Esophagus muscularis mucosa (tissue), 4 donors: ENCODE measurements at places on chromosomes 12 and 14. TPM values are rescaled to one million over a fixed set of nuclear protein-coding genes. Genes with fewer than 3 reads are reported as not detected.
A peak's percentile ranks its signal among the peaks of the same experiment; 100 is the strongest.

DNA sequence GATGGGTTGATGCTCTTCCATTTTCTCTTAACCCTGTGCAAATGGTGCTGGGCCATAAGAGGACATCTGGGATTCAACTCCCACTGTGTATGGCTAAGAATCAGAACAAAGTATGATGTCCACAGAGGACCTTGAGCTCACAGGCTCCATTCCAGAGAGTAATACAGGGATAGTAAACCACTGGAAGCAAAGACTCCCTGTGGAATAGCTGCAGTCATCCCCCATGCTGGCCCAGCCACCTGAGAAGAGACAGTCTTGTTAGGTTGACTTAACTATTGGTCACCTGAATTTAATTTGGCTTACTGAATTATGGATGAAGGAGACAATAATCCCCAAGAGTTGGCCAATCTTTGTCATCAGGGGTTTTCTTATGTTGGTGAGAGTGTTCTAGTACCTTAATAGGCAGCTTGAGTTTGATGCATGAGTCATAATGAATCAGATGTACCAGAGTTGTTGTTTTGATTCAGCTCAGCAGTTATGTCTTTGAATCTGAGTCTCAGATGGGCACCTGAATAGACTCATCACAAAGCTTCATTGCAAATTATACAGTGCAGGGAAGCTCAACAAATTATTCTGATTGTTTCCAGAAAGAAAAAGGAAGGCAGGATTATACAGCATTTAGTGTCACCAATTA, 122.7 kb downstream of the SSPN start:
- no peaks in the 10 kb centered on the region for H3K36me3 ChIP-seq
- H3K4me3 ChIP-seq = no peak overlapping the region
- no peaks in the 10 kb centered on the region for H3K27me3 ChIP-seq
- DNase-seq = no peak
- peak overlapping the region; percentile 35 for H3K27ac ChIP-seq

DNA sequence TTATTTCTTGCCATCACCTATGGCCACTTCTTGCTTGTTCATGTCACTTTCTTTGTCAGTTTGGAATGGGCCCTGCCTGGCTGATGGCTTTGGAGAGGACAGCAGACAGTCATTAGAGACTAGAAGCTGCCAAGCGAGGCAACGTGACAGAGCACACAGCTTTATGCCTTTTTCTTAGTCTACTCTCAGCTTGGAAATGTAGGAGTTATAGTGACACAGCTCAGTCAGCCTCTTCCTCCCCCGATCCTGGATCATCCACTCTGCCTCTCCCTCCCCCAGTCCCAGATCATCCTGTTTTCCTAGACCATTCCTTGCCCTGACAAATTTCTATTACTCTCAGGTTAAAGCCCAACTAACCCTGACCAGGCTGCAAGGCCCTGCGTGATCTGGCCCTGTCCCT, 26.6 kb downstream of the ETV6 start:
- H3K4me3 ChIP-seq = no peak overlapping the region
- H3K27ac ChIP-seq = peak overlapping the region; percentile 71
- no peak for DNase-seq
- no peaks in the 10 kb centered on the region for H3K27me3 ChIP-seq

DNA sequence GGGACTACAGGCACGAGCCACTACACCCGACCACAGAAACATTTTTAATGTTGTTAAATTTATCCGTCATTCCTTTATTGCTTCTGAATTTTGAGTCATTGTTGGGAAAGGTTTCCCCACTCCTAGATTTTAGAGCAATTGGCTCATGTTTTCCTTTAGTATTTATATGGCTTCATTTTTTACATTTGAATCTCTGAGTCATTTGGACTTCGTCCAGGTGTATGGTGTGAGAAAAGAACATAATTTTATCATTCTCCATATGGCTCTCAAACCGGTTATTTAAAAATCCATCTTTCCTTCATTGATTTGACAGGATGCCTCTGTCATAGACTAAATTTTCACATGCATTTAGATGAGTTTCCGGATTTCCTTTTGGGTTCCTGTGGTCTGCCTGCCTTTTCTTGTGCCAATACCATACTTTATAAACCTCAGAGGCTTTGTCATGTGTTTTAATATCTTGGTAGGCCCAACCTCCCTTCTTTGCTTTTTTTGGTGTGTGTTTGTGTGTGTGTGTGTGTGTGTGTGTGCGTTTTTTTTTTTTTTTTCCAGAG, 30.9 kb downstream of the LRTM2 start:
- no peak overlapping the region for H3K4me3 ChIP-seq
- H3K36me3 ChIP-seq = no peaks in the 10 kb centered on the region
- no peak overlapping the region for H3K27ac ChIP-seq
- no peaks in the 10 kb centered on the region for H3K27me3 ChIP-seq

- no peaks in the 10 kb centered on the region for H3K36me3 ChIP-seq
- no peaks in the 10 kb centered on the region for H3K4me1 ChIP-seq
- no peak overlapping the region for H3K4me3 ChIP-seq
- H3K27ac ChIP-seq = no peak overlapping the region
- no peak for DNase-seq
Observed at GRCh38 chr12:21324551-21324950, 10.2 kb downstream of the SLCO1A2 start.

OR6C2 gene
- not detected for total RNA-seq

KCNK13 gene
- total RNA-seq = 0.23 TPM

RIPK3 gene
- 5.8 TPM for total RNA-seq
